Left hindlimb (tissue), 1 donor: ENCODE measurements at places on chromosomes 6 and 20.

DNA sequence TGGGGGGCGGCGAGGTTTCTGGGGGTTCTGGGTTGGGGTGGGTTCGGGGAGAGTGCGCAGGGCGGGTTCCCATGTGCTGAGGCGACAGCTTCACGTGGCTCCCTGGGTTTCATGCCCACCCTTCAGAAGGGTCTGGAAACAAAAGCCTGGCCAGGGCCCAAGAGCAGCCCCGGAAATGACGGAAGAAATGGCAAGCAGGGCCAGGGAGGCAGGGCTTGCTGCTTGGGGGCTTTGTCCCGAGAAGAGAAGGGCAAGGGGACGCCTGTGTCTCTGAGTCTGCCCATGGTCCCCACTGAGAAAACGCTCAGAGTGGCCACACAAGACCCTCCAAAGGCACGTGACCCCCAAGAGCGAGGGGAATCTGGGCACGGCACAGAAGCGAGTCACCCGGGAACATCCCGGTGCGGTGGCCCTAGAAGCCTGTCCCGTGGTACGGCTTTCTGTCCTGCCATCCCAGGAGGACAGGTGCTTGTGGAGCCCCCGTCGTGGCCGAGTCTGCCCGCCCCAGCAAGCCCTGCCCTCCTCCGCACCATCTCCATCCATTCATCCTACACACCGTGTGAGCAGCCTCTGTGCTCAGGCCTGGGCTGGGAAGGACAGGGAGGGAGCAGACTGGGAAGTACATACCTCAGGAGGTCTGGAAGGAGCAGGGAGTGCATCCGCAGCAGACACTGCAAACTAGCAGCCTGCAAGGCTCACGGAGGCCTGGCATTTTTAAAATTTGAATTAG lies 9.0 kb downstream of the NPEPL1 start:
- DNase-seq, result peak; percentile 27

DNA sequence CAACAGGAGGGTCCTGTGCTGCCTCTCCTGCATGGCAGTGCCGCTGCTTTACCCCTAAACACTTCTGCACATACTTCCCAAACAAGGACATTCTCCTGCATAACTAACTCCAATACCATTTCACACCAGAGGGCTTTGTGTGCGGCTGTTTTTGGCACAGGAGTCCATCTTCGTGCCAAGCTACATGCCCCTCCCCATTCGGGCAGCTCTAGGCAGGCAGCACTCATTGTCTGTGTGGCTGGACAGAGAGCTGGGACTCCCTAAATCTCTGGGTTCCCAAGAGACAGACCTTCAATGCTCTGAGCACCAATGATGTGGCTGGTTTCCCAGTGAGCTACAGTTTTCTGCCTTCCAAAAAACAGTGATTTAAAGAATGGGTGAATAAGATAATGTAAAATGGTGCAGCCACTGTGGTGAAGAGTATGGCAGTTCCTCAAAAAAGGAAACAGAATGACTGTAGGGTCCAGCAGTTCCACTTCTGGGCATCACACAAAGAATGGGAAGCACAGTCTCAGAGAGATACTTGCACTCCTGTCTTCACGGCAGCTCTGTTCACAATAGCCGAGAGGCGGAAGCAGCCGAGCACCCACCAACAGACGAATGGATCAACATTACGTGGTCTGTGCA lies 80.3 kb upstream of the DUSP22 start:
- DNase-seq, result no peak

- no peak for DNase-seq
Measured at GRCh38 chr6:107656401-107656800, 166.5 kb downstream of the SOBP start.

DNA sequence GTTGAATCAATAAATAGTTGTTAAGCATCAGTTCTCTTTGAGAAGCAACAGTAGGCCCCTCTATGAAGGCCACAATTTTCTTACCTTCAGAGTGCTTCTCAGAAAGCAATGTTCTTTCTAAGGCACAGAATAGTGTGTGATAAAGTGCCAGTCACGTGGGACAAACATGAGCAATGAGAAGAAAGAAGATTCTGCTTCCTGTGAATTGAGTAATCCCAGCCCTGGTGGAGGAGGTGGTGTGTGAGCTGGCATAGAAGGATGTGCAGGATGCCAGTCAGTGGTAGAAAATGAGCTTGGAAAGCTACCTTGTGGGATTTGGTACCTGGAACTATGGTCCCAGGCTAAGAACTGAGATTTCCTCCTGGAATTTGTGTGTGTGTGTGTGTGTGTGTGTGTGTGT lies 21.7 kb downstream of the KIZ start:
- no peak for DNase-seq

DNA sequence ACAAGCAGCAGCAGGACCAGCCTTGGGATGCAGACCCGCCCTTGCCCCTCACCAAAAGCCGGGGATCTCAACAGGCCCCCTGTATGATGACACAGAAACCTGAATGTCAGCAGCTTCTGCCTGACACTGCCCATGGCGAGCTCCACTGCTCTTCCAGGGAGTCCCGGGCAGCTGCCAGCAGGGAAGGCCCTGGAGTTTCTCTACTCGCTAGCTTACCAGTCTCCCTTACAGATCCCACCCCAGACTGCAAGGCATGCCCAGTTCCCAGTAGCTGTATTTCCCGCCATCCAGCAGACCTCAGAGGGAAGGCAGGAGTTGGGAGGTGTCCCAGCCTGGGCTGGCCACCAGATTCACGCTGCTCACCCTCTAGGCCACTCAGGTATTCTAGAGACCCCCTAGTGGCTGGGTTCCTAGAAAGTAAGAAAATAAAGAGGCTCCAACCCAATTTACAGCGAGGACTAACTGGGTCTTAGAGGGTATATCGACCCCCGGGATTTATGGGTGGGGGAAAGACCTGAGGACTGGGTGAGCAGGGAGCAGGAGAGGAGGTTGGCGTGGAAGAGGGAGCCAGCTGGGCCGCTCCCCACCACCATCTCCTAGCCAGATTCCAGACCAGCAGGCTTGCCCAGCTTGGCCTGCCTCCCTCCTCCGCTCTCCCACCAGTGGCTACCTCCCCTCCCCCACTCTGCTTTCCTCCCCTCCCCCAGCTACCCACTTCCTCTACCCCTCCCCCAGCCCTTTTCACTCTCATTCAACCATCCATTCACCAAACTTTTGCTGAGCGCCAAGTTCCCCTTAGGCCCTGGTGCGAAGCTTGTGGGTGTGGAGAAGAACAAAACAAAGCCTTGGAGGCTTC lies 9.7 kb upstream of the HMGA1 start:
- DNase-seq, result no peak

GRCh38 chr6:14880677-14881076 lies 365.2 kb upstream of the JARID2 start:
- no peak for DNase-seq

GRCh38 chr6:138545621-138545980 lies 46.3 kb upstream of the NHSL1 start:
- DNase-seq, result peak; percentile 89

DNA sequence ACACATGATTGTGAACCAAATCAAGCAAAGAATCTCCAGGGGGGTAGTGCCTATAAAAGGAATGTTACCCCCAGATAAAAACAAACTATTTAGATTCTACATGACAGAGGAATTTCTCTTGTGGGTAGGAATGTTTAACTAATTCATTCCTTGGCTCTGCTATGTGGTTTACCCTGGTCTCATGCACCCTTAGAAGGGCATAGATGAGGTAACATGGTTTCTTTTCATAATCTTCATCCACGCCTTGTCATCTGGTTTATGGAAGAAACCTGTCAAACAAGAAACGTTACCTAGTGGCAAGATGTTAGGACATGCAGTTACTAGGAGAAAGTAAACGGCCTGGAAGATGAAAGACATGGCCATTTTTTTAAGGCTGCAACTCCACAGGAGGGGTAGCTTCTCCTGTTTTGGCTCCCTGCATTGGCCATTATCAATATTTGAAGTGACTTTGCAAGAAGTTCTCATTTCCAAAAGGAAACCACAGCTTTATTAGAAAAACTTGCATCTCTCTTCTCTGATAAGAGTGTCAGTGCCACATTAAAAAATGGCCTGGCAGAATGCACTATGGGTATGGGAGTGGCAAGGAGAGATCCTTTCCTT lies 45.5 kb downstream of the STX11 start:
- no peak for DNase-seq

DNA sequence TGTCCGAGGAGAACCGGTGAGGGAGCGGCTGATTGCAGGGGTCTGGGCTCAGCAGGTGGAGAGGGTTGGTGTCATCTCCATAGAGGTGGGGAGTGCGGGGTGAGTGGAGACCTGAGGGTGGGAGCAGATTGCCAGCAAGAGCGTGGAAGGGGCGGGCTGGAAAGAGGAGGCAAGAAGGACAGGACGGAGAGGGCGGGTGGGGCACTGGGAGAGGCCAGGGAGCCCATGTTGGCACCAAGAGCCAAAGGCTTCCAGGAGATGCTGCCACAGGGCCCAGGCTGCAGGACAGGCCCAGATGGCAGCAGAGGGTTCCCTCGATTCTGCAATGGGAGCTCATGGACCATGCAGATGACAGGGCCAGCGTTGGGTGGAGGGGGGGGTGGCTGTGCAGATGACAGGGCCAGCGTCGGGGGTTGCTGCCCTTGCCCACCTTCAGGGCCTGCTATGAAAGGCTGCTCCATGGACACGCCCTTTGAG lies 105.4 kb downstream of the TMEM242 start:
- no peak for DNase-seq

DNA sequence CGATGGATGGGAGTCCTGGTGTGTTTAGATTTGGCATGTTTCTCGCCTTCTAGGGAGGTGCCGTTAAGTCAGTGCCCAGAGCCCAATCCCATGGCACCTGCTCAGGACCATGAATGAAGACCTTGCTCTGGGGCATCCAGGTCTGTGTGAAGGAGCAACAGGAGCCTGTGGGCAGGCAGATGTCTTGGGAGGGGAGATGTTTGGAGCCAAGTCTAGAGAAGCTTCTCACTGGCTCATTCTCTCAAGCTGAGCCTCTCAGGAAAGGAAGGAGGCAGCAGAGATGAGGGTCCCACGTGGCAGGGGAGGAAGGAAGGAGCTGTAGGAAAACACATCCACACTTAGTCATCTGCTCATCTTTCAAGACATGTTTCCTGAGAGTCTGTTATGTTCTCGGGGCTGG lies 9.5 kb upstream of the SIRPB1 start:
- DNase-seq, result no peak

- no peak for DNase-seq
Measured at GRCh38 chr6:168026925-168027324, 29.5 kb downstream of the KIF25 start.

DNA sequence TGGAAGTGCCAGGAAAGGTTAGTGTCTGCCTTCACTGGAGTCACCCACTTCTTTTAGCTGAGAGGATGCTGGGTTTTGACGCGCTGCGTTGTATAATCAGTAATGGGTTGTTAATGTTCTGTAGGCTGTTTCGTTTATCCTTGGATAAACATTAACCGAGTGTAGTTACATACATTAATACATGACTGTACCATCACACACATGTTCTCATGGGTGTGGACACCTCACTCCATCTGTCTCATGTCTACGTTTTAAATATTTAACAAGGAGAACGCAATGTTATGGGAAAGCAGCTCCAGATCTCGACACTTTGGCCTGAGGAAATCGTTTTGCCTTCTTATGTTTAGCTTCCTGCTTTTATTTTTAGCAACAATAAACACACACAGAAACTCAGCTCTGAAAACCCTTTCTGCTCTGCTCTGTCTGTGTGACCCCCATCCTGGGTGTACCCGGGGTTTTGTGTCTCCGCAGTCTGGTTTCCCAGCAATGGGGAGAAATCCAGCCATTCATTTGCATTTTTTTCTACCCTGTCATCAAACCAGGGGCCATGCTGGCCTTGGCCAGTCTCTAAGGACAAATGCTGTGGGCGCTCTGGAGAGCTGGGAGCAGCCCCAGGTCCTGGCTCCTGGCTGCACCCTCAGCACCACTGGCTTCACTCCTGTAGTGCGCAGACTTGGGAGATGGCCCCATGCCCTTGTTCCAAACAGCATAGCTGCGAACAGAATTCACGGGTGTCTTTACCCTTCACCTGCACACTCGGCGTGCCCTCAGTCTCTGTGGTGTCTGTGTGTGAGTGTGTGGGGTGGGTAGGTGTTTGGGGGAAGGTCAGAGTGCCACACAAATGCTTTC lies 110.8 kb downstream of the ERMARD start:
- no peak for DNase-seq

GRCh38 chr6:100452998-100453397 lies 11.7 kb downstream of the SIM1 start:
- no peak for DNase-seq

- no peak for DNase-seq
Measured at GRCh38 chr6:75568100-75568499, 33.6 kb upstream of the SENP6 start.

DNA sequence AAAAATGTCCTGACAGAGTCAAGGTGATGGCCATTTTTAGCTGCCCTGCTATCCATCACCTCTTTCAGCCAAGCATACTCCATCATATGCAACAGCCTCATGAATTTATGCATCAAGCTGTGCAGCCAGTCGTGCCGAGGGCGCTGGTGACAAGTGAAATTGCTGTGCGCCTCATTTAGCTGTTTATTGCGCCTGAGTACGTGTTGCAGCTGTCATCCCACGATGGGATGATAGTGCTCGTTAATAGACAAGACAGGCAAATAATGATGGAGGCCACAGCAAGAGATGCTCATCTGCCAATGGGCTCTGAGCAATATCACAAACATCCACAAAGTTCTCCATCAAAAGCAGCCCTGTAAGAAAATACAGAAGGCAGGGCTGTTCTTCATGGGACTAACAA lies 562.3 kb upstream of the POU3F2 start:
- no peak for DNase-seq

DNA sequence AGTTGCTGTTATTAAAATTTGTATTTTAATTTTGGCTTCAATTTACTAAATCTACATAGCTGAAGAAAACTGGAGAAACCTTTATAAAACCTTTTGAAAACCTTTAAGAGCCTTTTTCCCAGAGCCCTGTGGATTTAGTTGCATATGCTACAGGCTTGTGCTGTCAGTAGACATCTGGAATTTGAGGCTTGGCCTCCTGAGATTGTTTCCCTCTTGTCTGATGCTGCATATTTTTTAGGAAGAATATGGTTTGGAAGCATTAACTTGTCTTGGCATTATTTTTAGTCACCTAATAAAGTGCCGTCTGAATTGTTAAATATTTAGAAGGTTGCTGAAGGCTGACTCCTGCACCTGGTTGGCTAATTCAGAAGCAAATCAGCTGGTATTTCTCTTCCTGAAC lies 369.4 kb downstream of the UTRN start:
- DNase-seq, result no peak

DNA sequence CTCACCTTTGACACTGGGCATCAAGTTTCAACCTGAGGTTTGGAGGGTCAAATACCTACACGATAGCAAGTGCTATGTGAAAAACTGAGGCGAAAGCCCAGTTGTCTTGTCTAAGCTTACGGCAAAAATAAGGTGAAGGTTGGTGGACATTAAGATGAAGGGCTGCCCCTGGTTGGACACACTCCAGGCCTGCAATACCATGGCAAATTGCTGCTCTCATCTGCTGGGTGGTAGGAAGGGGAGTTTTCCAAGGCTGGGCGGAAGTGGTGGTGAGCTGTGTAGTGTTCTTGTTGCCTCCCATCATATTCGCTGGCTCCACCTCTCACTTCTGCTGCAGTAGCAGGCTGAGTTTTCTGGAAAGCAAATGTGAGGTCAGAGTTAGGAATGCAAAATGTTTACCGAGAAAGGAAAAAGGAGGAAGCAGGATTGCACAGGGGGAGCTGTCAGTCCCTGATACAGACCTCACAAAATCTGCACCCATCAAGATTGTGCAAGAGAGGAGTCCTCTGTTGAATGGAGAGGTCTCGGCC lies 33.7 kb downstream of the SCP2D1 start:
- DNase-seq, result no peak

GRCh38 chr20:24781418-24781980 lies 167.6 kb upstream of the CST7 start:
- DNase-seq, result peak; percentile 43
